ENCODE measurements at places on chromosomes 7 and 10.

GRCh38 chr7:45454771-45455170, 119.4 kb upstream of the ADCY1 start:
- DNase-seq, result no peak

- no peak for DNase-seq
Measured at GRCh38 chr10:102632394-102633111, 11.7 kb upstream of the TRIM8 start.

DNA sequence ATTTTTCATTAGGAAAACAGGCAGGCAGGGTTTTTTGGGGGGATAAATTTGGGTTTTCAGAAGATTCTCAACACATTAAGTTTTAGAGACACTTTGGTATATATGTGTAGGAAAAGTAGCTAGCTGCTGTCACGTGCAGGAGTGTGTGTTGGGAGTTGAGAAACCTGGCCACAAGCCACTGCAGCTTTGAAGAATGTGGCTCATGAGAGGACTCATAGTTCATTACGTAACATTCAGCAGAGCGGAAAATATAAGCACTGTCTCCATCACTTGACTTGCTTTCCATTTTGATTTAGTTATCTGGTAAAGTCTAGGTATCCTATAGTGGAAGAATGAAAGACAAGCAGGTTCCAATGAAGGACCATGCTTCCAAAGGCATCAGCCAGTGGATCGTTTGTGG, 31.2 kb downstream of the SMNDC1 start:
- no peak for DNase-seq

DNA sequence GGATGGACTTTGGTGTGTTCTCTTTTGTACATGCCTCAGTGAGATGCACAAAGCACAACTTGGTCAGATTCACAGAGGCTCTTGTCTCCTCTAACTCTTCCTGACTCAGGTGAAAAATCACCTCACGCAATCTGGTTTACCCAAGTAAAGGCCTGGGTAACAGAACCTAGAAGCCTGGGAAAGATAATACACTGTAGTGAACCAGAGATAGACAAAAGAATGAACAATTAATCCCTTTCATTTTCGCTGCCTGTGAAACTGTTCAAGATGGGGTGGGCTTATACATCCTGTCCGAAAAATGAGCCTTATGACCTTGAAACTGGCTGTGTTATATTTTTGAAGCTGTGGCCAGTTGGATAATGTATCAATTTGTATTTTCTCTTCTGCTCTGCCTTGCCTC, 678.9 kb upstream of the TEX47 start:
- no peak for DNase-seq

DNA sequence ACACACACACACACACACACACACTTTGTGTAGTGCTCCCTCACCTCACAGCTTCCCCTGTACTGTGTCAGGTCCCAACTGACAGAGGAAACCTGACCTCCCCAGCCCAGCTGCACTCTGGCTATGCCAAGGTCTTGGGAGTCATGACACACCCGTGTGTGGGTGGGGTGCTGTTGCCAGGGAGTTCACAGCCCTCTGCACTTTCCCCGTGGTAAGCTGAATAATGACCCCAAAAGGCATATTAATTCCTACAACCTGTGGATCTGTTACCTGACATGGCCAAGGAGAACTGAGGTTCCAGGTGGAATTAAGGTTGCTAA, 8.9 kb upstream of the NANOS1 start:
- no peak for DNase-seq

DNA sequence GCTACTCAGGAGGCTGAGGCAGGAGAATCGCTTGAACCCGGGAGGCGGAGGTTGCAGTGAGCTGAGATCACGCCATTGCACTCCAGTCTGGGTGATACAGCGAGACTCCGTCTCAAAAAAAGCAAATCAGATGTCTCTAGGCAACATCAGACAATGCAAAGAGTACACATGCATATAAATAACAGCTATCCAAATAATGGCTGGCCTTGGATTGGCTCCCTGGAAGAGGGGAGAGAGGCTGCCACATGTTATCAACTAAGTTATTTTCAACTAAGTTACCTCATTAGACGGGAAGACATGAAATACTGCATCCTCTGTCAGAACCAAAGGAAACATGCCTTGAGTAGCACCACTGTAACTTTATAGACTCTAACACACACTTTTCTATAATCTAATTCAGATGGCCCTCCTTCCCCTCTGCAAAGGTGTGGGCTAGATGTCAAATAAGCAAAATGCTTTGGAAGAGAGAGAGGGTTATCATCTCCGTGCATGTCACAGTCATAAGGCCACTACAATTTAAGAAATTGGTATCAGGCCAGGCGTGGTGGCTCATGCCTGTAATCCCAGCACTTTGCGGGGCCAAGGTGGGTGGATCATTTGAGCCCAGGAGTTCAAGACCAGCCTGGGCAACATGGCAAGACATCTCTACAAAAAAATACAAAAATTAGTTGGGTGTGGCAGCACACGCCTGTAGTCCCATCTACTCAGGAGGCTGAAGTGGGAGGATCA, 22.5 kb upstream of the SPOCK2 start:
- DNase-seq, result no peak

GRCh38 chr10:121369616-121370015, 228.6 kb downstream of the FGFR2 start:
- peak; percentile 8 for DNase-seq

- DNase-seq, result no peak
Measured at GRCh38 chr7:69871886-69872569, 273.8 kb downstream of the AUTS2 start.

GRCh38 chr10:72274730-72275350, 1.1 kb downstream of the DDIT4 start:
- DNase-seq, result peak; percentile 83

DNA sequence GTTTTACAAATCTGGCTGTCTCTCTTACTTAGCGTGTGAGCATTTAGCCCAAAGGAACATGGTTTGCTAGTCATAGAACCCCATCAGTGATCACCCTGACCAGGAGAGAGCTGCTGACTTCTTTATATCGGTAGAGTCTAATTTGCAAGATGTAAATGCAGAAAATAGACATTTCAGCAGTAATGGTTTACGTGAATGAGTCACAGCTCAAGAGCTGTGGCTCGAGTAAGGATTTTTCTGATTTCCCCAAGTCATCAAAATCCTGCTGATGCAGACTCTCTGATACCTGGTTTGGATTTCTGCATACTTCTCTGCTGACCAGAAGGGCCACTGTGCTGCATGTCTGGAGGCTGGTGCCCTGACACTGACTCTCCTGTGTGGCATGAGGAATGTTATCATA, 25.7 kb downstream of the NUB1 start:
- DNase-seq, result peak; percentile 62

DNA sequence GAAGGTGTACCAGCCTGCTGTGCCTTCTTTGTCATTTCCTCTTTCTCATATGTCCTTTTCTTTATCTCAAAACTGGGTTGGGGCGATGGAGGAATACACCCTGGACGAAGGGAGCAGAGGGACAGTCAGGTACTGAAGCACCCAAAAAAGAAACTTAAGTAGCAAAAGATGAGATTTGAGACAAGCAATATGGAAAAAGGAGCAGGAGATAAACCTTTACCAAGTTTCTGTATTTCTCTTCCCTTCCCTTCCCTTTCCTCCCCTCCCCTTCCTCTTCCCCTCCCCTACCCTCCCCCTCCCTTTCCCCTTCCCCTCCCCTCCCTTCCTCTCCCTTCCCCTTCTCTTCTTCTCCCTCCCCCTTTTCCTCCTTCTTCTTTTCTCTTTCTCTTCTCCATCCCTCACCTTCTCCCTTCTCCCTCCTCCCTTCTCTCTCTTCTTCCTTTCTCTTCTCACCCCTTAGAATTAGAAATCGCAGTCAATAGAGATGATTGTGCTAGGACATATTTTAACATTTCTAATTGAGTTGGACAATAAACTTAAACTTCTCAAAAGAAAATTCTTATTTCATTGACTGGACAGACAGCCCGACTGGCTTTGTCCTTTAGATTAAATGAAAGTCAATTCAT, 114.7 kb upstream of the PLXDC2 start:
- no peak for DNase-seq

GRCh38 chr7:151058781-151059366, 515 bp upstream of the SLC4A2 start:
- peak; percentile 16 for DNase-seq

- DNase-seq, result no peak
Measured at GRCh38 chr10:23038172-23038571, 57.2 kb upstream of the MSRB2 start.

All from RPMI8226 (cell line).